ENCODE measurements at places on chromosomes 7 and 10.

- no peak for DNase-seq
Measured at GRCh38 chr7:110664803-110665202, 426.1 kb upstream of the LRRN3 start.

GRCh38 chr10:127556916-127557315 is 7.8 kb downstream of the NPS start:
- no peak for DNase-seq

GRCh38 chr10:105963334-105963884 is 1201.1 kb downstream of the SORCS1 start:
- no peak for DNase-seq

DNA sequence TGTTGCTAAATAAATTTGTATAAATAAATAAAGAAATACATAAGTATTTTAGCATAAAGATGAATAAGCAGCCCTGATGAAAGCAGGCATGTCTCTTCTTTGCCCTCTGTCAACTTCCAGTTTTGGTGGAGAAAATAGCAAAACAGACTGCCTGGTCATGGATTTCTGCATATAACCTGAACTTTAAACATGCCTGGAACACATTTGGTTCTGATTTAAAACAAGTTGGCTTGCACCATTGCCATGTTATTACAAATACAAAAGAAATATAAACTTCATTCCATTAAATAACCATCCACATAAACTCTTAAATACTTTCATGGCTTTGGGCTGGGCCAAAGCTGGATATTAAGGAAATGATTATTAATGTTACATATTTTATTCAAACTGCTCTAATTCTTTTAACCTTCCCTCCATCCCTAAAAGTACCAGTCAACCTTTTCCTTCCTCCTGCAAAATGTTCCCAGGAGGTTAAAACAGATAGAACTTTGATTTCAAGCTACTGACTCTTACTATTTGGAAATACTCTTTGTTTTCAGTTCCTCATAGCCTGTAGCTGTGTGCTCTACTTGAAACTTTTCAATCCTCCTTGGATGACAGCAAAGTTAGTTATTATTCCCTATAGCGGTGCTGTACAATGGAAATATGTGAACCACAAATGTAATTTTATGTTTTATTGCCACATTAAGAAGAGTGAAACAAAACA is 96.3 kb downstream of the BICC1 start:
- DNase-seq = no peak

- peak; percentile 61 for DNase-seq
Measured at GRCh38 chr10:8365935-8366911, 311.7 kb downstream of the GATA3 start.

DNA sequence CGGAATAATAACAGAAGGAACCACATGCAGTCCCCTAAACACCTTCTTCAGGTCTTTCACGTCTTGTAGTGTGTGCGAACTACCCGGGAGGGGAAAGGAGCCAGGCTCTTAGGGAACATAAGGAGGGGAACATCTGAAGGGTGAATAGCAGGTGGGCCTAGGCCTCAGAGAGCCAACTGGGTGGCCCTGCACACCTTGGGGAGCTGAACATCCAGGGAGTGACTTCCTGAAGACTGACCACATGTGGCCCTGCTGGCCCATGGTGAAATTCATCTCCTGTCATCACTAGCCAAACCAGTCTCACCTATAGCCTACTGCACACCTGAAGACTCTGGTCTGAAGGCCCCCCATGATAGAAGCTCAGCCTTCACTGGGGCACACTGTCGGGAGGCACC is 5.6 kb downstream of the CALML3 start:
- no peak for DNase-seq

- no peak for DNase-seq
Measured at GRCh38 chr7:91347290-91347689, 83.1 kb downstream of the FZD1 start.

GRCh38 chr7:54722026-54722425 is 37.0 kb downstream of the SEC61G start:
- DNase-seq = no peak

- DNase-seq = no peak
Measured at GRCh38 chr10:121448766-121449421, 149.3 kb downstream of the FGFR2 start.

DNA sequence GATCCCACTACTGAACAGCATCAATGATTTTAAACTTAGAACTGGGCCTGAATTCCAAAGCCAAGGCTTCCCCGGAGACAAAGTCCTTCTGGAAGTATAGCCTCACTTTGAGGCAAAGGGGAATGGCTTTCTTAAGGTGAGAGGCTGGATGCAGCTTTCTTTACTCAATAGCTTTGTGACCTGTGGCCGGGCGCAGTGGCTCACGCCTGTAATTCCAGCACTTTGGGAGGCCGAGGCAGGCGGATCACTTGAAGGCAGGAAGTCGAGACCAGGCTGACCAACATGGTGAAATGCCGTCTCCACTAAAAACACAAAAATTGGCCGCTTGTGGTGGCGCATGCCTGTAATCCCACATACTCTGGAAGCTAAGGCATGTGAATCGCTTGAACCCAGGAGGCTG is 3.2 kb upstream of the FGFR2 start:
- no peak for DNase-seq

DNA sequence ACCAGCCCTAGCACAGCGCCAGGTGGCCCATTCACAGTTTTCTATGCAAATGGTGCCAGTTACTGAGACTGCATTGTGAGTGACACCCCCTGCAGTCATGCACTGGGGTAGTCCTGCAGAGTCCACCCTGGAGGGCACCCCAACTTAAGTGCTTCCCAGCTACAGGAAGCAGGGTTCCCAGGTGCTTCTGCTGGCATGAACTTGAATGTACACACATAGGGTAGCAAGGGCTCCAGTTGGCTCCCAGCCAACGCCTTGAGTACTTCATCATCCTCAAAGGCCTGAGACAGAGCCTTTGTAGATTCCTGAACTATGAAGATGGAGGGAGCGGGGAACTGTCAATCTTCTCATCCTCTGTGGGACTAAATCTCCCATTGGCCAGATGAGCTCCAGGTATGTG is 11.5 kb upstream of the NPFFR1 start:
- no peak for DNase-seq

GRCh38 chr7:584122-584465 is 64.4 kb upstream of the PDGFA start:
- peak; percentile 92 for DNase-seq

DNA sequence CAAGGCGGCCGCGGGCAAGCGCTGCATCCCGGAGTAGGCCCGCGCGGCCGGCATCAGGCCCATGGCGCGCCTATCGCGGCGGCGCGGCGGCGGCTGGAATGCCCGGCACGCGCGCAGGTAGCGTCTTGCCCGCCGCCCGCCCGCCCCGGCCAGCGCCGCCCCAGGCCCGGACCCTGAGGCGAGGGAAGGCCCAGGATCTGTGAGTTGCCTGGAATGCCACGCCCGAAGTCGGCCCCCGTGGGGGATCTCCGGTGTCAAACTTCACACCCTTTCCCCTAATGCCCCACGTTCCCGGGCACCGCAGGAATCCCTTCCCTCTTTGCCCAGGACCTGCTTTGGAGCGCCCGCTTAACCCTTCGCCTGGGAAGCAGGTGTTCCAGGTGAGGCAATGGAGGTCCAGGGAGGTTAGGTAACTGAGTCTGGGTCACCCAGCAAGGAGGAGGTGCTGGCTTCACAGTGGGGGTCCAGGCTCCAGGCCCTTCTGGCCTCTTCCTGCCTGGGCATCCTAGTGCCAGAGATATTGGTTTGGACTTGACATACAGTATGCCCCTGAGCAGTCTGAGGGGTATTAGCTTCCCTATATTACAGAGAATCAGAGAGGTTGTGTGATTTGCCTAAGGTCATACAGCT is 138.1 kb downstream of the ARHGAP22 start:
- no peak for DNase-seq

- DNase-seq = no peak
Measured at GRCh38 chr10:43322331-43322730, 49.1 kb upstream of the FXYD4 start.

- DNase-seq = no peak
Measured at GRCh38 chr10:67836488-67836887, 1.5 kb downstream of the DNAJC12 start.

- DNase-seq = no peak
Measured at GRCh38 chr10:95431900-95432342, 129.2 kb downstream of the SORBS1 start.

GRCh38 chr7:112981966-112982365 is 104.7 kb downstream of the GPR85 start:
- no peak for DNase-seq

GRCh38 chr7:39761449-39761848 is 138.1 kb downstream of the RALA start:
- DNase-seq = no peak

GRCh38 chr7:91565499-91566401 is 301.5 kb downstream of the FZD1 start:
- no peak for DNase-seq

- no peak for DNase-seq
Measured at GRCh38 chr10:104077663-104078151, 8.0 kb downstream of the COL17A1 start.

- DNase-seq = no peak
Measured at GRCh38 chr10:70191972-70192305, 21.6 kb upstream of the SAR1A start.

GRCh38 chr10:114239994-114240345 is 916 bp downstream of the VWA2 start:
- DNase-seq = no peak

DNA sequence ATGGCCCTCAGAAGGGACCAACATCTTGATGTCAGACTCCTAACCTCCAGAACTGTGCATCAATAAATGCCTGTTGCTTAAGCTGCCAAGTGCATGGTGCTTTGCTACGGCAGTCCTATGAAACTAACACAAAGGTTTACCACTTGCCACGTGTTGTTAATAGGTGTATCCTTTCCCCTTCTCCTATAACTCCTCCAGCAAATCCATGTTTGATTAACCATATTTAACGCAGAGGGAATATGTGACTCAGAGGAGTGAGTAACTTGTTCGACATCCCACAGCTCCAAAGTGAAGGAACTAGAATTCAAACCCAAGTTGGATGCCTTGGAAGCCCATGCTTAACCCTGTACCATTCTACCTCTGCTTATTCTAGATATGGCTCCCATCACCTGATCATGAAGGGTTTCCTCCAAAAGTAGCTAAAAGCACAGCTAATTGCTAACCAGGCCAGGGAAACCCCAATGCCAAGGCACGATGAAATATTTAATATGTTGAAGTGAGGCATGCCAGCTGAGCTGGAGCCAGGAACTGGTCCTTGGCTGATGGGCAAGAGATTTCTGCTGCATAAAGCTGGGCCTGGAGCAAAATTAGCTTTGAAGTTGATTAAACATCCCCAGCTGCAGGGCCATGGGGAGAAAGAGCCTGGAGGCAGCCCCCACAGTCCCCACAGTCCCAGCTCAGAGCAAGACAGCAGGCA is 131.9 kb downstream of the C10orf90 start:
- no peak for DNase-seq

- DNase-seq = no peak
Measured at GRCh38 chr7:138773817-138774216, 24.0 kb upstream of the TMEM213 start.

DNA sequence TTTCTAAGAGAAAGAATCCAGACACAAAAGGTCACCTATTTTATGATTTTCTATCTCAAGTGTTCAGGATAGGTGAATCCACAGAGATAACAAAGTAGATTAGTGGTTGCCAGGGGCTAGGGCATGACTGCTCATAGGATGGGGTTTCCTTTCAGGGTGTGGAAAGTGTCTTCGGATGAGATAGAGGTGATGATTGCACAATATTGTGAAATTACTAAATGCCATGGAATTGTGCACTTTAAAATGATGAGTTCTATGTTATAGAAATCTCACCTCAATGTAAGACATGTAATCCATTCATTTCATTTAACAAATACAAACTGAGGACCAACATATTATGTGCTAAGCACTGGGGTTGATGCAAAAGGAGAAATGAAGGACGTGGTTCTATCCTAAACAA is 76.4 kb upstream of the GALNT17 start:
- no peak for DNase-seq

- no peak for DNase-seq
Measured at GRCh38 chr10:78804411-78805032, 264.2 kb upstream of the ZMIZ1 start.

- DNase-seq = no peak
Measured at GRCh38 chr7:70392877-70393435, 739.0 kb upstream of the GALNT17 start.

GRCh38 chr7:30731581-30731980 is 20.4 kb upstream of the INMT start:
- no peak for DNase-seq

- no peak for DNase-seq
Measured at GRCh38 chr7:18708204-18708603, 212.7 kb downstream of the HDAC9 start.

DNA sequence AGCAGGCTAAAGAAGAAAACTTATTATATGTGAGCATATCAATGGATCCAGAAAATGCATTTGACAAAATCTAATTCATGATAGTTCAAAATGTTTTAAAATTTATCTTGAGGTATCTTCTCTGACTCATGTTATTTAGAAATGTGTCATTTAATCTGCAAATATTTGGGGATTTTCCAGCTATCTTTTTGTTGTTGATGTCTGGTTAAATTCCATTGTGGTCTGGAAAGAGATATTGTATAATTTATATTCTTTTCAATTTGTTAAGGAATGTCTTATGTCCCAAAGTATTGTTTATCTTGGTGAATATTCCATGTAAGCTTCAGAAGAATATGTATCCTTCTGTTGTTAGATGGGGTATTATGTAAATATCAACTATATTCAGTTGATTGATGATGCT is 942.5 kb downstream of the KCNMA1 start:
- no peak for DNase-seq

- no peak for DNase-seq
Measured at GRCh38 chr7:4245135-4245865, 436.8 kb upstream of the FOXK1 start.

DNA sequence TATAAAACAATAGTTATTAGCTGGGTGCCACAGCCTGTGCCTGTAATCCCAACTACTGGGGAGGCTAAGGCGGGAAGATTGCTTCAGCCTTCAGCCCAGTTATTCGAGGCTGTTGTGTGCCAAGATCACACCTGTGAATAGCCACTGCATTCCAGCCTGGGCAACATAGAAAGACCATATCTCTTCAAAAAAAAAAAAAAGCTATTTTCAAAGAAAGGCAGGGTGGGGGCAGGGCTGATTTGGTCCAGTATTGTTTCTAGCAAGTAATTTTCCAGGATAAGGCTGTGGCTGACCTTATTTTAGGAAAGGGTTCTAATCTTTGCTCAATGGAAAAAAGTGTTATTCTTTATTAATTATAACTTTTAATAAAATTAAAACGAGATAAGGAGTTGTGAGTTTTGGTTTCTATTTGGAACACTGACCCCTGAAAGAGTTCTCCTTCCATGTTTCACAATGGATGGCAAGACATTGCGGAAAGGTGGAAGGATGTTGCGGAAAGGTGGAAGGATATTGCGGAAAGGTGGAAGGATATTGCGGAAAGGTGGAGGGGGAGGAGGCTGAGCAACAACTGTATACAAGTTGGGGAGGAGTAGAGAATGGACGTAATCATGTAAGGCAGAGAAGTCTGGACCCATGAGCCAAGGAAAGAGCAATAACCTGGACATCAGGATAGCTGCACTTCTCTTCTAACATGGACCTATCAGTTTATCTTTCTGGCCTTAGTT is 1.5 kb upstream of the C1GALT1 start:
- DNase-seq = no peak

Data from stimulated activated CD4-positive, alpha-beta T cell treated with anti-CD3 and anti-CD28 coated beads, Interleukin-4, amount 100 ng/mL, for 24 hours (primary cell).